ENCODE measurements at places on chromosomes 1 and 21.

DNA sequence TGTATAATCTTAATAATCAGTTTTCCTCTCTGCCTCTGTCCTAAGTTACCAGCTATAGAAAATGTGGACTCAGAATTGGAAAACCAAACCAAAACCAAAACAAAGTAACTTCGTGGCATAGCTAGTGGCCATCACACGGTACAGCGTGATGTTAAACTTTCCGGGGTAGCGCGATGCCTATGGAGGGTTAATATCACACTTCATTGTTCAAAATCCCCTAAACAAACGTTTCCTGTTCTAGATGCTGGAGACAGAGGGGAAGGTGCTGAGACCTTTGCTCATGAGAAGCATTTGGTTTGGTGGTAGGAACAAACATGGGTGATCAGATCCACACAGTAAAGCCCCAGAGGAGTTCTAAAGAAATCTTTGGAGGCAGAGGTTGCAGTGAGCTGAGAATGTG, 4.9 kb downstream of the AADACL4 start:
- no peak for DNase-seq

DNA sequence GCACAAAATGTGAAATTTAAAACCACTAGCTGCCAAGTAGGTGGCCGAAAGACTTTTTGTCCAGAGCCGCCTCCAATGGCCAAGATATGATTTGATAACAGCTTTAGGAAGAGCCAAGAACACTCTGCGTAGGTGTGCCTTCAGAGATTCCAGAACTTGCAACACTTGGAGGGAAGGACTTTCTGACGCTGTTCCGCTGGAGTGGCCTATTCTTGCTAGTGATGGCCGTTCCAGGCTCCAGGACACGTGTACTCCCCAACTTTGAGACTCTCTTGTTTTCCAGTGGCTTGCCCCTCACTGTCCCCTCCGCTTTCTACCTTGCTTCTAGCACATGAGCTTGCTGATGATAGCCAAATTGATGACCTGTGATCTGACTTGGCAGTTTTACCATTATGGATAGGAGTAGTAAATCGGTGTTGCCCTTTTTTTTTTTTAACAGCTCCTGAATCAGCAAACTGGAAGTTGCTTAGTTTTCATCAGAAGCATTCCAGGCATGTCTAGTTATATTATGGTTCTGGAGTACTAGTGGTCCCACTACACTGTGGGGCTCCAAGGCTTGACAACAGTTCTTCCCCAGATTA, 1.0 kb downstream of the PRDX6 start:
- no peak for DNase-seq

GRCh38 chr1:100234432-100234831, 15.2 kb downstream of the DBT start:
- DNase-seq = no peak

GRCh38 chr1:10779841-10780240, 16.6 kb downstream of the CASZ1 start:
- no peak for DNase-seq

DNA sequence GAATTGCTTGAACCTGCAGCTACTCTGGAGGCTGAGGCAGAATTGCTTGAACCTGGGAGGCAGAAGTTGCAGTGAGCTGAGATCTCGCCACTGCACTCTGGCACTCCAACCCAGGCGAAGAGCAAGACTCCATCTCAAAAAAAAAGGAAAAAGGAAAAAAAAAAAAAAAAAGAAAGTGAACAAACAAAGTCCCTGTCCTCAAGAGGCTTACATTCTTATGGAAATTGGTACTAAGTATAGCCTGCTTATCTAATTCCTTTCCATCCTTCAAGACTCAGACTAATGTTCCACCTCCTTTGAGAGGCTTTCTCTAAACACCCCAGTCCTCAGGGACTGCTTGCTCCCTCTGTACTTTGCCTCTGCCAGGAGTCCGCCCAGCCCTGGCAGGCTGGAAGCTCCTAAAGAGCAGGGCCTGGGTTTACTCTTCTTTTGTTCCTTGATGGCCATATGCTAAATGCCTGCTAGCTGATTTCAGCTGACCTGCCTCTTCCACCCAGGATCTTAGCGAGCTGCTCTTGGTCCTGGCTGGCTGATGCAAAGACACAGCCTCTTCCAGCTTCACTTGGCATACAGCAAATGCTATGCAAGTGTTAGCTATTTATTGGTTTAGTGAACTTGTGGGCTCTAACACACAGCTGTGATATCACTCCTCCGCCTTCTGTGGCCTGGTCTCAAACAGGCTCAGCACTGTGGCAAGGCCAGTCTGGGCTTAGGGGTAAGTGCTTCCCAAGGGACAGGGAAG, 9.8 kb downstream of the SLC9A1 start:
- DNase-seq = no peak

DNA sequence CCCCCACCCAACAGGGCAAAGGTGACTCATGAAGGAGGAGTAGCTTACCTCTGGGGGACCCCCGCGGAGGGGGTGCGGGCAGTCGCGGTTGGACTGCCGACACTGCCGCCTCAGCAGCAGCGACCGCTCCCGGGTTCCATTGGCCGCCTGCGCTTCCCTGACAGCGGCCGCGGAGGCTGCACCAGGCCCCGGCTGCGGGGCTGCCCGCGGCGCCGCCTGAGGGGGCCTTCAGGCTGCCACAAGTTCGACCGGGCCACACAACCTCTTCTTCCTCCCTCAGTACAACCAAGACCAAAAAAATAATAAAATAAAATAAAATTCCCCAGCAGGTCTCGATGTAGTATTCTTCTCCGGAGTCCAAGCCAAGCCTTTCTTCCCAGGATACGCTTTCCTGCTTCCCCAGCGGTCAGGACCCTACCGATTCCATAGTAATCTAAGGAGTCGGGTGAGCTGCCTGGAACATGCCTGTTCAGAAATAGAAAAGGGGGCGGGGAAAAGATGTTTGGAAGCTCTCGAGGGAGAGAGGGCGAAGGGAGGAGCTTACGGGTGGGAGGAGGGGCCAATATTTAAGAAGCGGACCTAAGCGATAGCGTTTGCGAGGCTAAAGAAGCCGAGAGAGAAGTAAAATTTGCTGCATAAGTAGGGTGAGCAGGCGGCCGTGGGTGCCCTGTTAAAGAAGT, at the start of gene PI4KB:
Gene PI4KB, minus strand, starts transcription at position 194 of the 680 bp plus-strand sequence. CDS start 10,935 bp downstream, outside the sequence.
- peak; percentile 93 for DNase-seq

GRCh38 chr21:45799765-45800338, 156.3 kb downstream of the PCBP3 start:
- no peak for DNase-seq

- peak; percentile 69 for DNase-seq
Observed at GRCh38 chr1:39398278-39399021, 93.0 kb upstream of the BMP8A start.

- DNase-seq = no peak
Observed at GRCh38 chr1:44033756-44034155, 2.5 kb upstream of the SLC6A9 start.

DNA sequence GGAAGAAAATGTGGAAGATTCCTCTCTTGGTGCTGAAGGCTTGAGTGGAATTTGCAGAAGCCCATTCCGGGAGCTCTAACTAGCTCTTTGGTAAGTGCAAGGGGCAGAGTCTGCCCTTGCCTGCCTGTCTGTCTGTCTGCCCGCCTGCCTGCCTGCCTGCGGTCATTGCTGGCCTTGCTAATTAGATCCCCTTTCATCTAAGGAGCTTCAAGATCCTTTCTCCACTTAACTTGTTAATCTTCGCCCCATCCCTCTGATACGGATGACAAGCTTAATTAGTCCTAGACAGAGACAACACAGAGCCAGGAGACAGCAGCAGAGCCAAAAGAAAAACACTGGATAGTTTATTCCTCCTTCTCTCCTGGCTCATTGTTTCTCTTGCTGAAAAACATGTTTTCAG, 80.2 kb upstream of the GADD45A start:
- no peak for DNase-seq

GRCh38 chr1:66628926-66629325, 95.0 kb downstream of the SGIP1 start:
- no peak for DNase-seq

DNA sequence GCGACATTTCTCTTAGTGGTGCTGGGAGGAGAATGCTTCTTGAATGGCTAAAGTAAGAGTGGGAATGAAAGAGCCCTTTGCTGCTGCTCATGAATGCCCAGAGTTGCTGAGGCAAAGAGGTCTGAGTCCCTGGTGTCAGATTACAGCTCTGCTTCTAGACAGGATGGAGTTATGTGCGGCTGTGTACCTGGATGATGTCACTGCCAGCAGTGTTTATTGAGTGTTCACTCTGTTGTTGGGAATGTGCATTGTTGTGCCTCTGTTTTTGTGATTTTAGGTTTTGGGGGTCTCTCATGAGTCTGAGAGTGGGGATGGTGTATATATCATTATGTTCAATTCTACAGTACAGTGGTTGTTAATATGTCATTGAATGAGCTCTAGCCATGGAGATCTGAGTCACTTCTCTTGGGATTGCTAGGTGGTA, 2.7 kb downstream of the CDC14A start:
- DNase-seq = peak; percentile 31

- peak; percentile 57 for DNase-seq
Observed at GRCh38 chr1:207579436-207579799, 65.5 kb upstream of the CR1L start.

- DNase-seq = no peak
Observed at GRCh38 chr1:223651291-223651991, 14.1 kb downstream of the CAPN8 start.

DNA sequence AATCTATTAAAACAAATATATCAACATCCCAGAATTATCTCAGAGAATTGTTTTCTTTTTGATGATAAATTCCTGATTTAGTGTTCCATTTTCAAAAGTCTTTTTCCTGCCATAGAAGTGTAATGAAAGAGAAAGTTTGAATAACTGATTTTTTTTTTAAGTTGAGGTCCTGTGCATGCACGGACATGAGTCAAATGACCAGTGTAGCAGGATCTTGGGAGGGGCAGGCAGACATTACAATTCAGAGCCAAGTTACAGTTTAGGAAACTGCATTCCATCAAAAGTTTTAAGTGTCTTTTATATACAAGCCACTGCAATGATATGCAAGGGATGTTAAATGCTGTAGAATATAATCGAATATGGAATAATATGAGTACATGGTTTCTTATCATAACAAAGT, 227.5 kb downstream of the HMCN1 start:
- DNase-seq = no peak

GRCh38 chr1:73333847-73334503, 864.0 kb downstream of the LRRIQ3 start:
- no peak for DNase-seq

Measured in activated CD4-positive, alpha-beta memory T cell treated with anti-CD3 and anti-CD28 coated beads for 36 hours (primary cell).